ENCODE measurements at places on chromosomes 5 and 9. TPM values are rescaled to one million over a fixed set of nuclear protein-coding genes. Genes with fewer than 3 reads are reported as not detected.

EPB41L4B gene
- not detected for total RNA-seq

CCNO gene
- not detected for total RNA-seq

DNA sequence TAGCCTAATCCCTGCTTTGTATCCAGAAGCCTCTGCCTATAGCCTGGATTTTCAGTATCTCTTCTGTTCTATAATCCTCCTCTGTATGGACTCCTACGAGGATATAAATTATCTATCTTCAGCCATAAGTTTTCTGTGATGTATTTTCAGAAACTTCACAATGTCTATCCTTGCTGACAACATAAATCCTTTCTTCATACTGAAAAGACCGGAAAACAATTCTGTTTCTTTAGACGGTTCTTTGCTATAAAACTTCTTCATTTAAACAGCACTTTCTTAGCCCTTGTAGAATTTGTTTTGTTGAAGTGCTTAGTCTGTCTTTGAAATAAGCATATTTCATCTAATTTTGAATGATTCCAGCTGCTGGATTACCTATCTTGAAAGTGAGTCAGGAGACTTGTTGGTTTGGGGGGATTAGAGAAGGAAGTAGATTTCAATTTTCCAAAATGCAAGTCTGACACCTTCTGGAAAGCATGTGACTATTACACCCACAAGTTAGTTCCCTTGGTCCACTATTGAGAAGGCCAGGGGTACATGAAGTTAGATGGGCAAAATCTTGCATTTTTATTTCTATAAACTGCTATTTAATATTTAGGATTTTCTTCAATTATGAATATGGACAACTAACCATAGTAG is 96.3 kb upstream of the RANBP3L start:
- peaks cover 15% of the 10 kb centered on the region for H3K27me3 ChIP-seq
- H3K4me1 ChIP-seq = no peaks in the 10 kb centered on the region
- H3K36me3 ChIP-seq = no peaks in the 10 kb centered on the region

DNA sequence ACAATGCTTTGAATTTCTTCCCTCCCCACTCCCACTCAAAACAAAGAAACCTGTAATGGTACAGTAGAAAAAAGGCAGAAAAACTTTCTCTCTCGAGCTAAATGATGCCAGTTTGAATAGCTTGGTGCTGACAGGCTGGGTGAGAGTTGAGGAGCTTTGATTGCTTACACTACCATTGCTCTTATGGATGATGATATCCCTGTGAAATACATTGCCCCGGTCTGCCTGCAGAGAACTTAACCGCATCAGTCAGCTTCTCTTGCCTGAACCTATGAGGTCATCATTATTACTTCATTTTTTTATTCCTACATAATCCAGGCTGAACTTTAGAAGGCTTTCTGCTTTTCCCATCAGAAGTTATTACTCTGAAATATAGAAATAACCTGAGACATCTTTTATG is 69.3 kb downstream of the ISL1 start:
- no peaks in the 10 kb centered on the region for H3K4me1 ChIP-seq
- DNase-seq = no peak
- H3K4me3 ChIP-seq = no peak overlapping the region
- H3K36me3 ChIP-seq = no peaks in the 10 kb centered on the region
- H3K27me3 ChIP-seq = no peaks in the 10 kb centered on the region

Measured in activated naive CD8-positive, alpha-beta T cell treated with anti-CD3 and anti-CD28 coated beads, Interleukin-2, amount 10 ng/mL, durations not matched to agents 7 days and 5 days (primary cell).